Adrenal gland (tissue), 19 donors: ENCODE measurements at places on chromosomes 5 and 9. TPM values are rescaled to one million over a fixed set of nuclear protein-coding genes. Genes with fewer than 3 reads are reported as not detected.

DNA sequence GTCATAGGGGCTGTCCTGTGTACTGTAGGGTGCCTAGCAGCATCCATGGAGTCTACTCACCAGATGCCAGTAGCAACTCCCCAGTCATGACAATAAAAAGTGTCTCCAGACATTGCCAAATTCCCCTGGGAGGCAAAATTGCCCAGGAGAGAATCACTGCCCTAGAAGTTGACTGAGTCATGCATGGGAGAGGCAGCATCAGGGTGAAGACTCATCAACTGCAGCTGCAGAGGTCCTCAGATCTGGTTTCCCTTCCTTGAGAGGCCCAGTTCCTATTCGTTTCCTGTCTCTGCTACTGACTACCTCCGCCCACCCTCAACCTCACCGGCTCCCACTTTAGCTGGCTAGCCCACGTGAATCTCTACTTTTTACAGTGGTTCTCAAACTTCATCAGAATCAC, 88.6 kb upstream of the AGXT2 start:
- H3K27me3 ChIP-seq: no peaks in the 10 kb centered on the region
- DNase-seq: no peak
- H3K36me3 ChIP-seq: no peaks in the 10 kb centered on the region
- H3K4me1 ChIP-seq: no peaks in the 10 kb centered on the region
- no peak overlapping the region for H3K27ac ChIP-seq
- no peak overlapping the region for H3K4me3 ChIP-seq

DNA sequence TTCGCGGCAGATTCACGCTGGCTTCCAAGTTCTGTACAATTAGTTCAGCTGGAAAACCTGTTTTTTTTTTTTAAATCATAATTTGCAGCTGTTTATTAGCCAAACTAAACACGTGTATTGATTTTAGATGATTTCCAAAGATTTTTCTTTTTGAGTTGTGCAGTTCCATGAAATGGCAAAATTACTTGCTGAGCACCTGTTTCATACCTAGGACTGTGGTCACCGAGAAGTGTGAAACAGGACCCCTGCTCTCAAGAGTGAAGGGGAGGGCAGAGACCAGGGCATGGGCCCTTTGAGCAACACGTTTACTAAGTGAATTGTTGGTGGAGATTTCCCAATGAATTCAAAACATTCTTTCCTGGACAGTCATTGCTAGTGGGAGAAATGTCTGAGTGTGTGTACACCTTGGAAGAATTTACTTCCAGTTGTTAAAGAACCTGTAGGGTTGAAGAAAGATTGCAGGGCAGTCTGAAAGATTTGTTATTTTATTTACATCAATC, 688 bp downstream of the SNX24 start:
- H3K27me3 ChIP-seq: no peaks in the 10 kb centered on the region
- peaks cover 19% of the 10 kb centered on the region for H3K4me1 ChIP-seq
- no peak for DNase-seq
- H3K4me3 ChIP-seq: peak overlapping the region; percentile 87
- no peaks in the 10 kb centered on the region for H3K36me3 ChIP-seq
- H3K27ac ChIP-seq: no peak overlapping the region

- H3K4me1 ChIP-seq: no peaks in the 10 kb centered on the region
- no peaks in the 10 kb centered on the region for H3K36me3 ChIP-seq
- no peak overlapping the region for H3K27ac ChIP-seq
- no peak overlapping the region for H3K4me3 ChIP-seq
- H3K27me3 ChIP-seq: no peaks in the 10 kb centered on the region
- DNase-seq: no peak
These were observed 232.2 kb downstream of the PDE4D start for GRCh38 chr5:59661311-59661710.

- DNase-seq: peak; percentile 17
- H3K4me3 ChIP-seq: no peak overlapping the region
- H3K27me3 ChIP-seq: no peaks in the 10 kb centered on the region
- no peak overlapping the region for H3K27ac ChIP-seq
- no peaks in the 10 kb centered on the region for H3K36me3 ChIP-seq
These were observed 160.2 kb upstream of the DAPK1 start for GRCh38 chr9:87337335-87338087.

GRCh38 chr5:73448463-73449136, at the start of gene FOXD1:
Gene FOXD1 (minus strand): TSS chr5:73448777. CDS start chr5:73448362, 415 bp downstream.
- H3K27ac ChIP-seq: no peak within 1 kb of the TSS
- no peaks in the 10 kb centered on the region for H3K4me1 ChIP-seq
- DNase-seq: peak; percentile 61
- H3K36me3 ChIP-seq: no peaks in the 10 kb centered on the region
- H3K4me3 ChIP-seq: no peak within 1 kb of the TSS
- peaks cover 85% of the 10 kb centered on the region for H3K27me3 ChIP-seq

GRCh38 chr9:9901624-9902023, 711.2 kb downstream of the PTPRD start:
- H3K4me1 ChIP-seq: no peaks in the 10 kb centered on the region
- H3K4me3 ChIP-seq: no peak overlapping the region
- no peaks in the 10 kb centered on the region for H3K27me3 ChIP-seq
- DNase-seq: no peak
- no peaks in the 10 kb centered on the region for H3K36me3 ChIP-seq

GRCh38 chr5:127909821-127910220, 173.7 kb upstream of the SLC12A2 start:
- DNase-seq: no peak
- no peaks in the 10 kb centered on the region for H3K36me3 ChIP-seq
- H3K4me3 ChIP-seq: no peak overlapping the region
- no peaks in the 10 kb centered on the region for H3K27me3 ChIP-seq
- no peak overlapping the region for H3K27ac ChIP-seq
- H3K4me1 ChIP-seq: no peaks in the 10 kb centered on the region

DNA sequence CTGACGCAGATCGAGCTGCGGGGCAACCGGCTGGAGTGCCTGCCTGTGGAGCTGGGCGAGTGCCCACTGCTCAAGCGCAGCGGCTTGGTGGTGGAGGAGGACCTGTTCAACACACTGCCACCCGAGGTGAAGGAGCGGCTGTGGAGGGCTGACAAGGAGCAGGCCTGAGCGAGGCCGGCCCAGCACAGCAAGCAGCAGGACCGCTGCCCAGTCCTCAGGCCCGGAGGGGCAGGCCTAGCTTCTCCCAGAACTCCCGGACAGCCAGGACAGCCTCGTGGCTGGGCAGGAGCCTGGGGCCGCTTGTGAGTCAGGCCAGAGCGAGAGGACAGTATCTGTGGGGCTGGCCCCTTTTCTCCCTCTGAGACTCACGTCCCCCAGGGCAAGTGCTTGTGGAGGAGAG, 4.6 kb upstream of the PHYHD1 start:
- peaks cover 13% of the 10 kb centered on the region for H3K36me3 ChIP-seq
- H3K27me3 ChIP-seq: no peaks in the 10 kb centered on the region
- no peak for DNase-seq
- peaks cover 64% of the 10 kb centered on the region for H3K4me1 ChIP-seq
- peak overlapping the region; percentile 79 for H3K27ac ChIP-seq

DNA sequence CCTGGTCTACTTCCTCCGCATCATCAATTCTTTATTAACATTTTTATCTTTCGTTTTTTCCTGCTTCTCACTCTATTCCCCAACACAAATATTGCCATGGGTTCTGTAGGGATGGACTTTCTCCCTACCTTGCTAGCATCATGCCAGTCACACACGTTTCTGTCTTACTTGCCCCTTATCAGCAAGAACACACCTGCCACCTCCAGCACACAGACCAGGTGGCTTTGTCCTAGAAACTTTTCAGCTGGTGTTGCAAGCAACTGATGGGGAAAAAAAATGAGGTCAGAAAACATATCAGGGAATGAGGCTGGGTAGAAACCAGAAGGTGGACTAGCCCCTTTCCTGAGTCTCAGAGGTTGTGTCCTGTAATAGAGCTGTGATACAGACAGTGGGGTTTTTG, 5.8 kb downstream of the SH3RF2 start:
- no peaks in the 10 kb centered on the region for H3K36me3 ChIP-seq
- H3K27me3 ChIP-seq: no peaks in the 10 kb centered on the region
- H3K4me3 ChIP-seq: no peak overlapping the region
- no peak overlapping the region for H3K27ac ChIP-seq
- DNase-seq: no peak
- peaks cover 5% of the 10 kb centered on the region for H3K4me1 ChIP-seq

- no peak overlapping the region for H3K27ac ChIP-seq
- H3K4me3 ChIP-seq: no peak overlapping the region
- H3K4me1 ChIP-seq: no peaks in the 10 kb centered on the region
- H3K27me3 ChIP-seq: no peaks in the 10 kb centered on the region
- no peaks in the 10 kb centered on the region for H3K36me3 ChIP-seq
- no peak for DNase-seq
These were observed 1371.0 kb upstream of the DMAC1 start for GRCh38 chr9:9170439-9171134.

GRCh38 chr9:27535701-27536118, 6.1 kb upstream of the MOB3B start:
- H3K36me3 ChIP-seq: no peaks in the 10 kb centered on the region
- H3K27me3 ChIP-seq: no peaks in the 10 kb centered on the region
- H3K4me1 ChIP-seq: peaks cover 7% of the 10 kb centered on the region
- DNase-seq: no peak
- no peak overlapping the region for H3K27ac ChIP-seq

GRCh38 chr9:34719021-34719768, 9.3 kb upstream of the CCL21 start:
- no peak overlapping the region for H3K4me3 ChIP-seq
- no peaks in the 10 kb centered on the region for H3K4me1 ChIP-seq
- H3K27me3 ChIP-seq: no peaks in the 10 kb centered on the region
- DNase-seq: no peak
- H3K27ac ChIP-seq: no peak overlapping the region

DNA sequence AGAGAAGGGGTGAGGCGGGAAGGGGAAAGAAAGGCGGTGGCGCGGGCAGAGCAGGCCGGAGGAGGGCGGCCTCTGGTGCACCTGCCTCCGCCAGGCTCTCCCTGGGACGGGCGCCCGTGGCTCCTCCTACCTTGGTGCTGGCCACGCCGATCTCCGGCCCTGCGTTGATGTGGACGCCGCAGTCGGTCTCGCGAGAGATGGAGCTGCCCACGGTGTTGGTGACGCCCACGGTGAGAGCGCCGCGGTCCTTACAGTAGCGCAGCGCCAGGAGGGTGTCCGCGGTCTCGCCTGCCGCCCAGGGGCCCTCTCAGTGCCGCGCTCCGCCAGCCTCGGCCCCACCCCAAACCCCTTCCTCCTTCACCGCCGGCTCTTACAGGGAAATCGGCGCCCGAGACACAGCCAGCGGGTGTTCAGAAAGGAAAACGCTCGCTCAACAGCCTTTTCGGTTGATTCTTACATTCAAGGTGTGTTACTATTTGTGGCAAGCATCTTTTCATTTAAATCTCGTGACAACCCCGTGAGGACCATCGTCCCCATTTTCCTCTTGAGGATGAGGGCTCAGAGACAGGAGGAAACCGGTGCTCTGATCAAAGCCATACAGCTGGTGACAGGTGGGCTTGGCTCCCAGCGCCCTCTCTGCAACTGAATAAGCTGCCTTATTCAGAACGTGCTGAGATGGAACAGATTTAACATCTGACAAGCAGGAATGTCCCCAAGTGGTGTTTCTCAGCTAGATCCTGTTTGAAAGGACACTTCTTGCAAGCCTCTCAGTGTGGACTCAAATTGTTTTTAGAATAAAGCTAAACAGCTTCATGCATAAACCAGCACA, 22.0 kb upstream of the MAPK9 start:
- H3K27ac ChIP-seq: no peak overlapping the region
- no peaks in the 10 kb centered on the region for H3K27me3 ChIP-seq
- H3K4me3 ChIP-seq: no peak overlapping the region
- H3K4me1 ChIP-seq: no peaks in the 10 kb centered on the region
- DNase-seq: peak; percentile 62

GRCh38 chr5:179407191-179408175, 62.2 kb upstream of the ADAMTS2 start:
- peak; percentile 28 for DNase-seq
- H3K4me3 ChIP-seq: no peak overlapping the region
- H3K27ac ChIP-seq: no peak overlapping the region

GRCh38 chr9:93815135-93815534, 140.0 kb downstream of the BARX1 start:
- H3K4me3 ChIP-seq: no peak overlapping the region
- no peak for DNase-seq
- H3K4me1 ChIP-seq: no peaks in the 10 kb centered on the region
- H3K36me3 ChIP-seq: no peaks in the 10 kb centered on the region

- H3K27me3 ChIP-seq: no peaks in the 10 kb centered on the region
- H3K27ac ChIP-seq: no peak overlapping the region
- no peak for DNase-seq
- no peak overlapping the region for H3K4me3 ChIP-seq
- H3K36me3 ChIP-seq: no peaks in the 10 kb centered on the region
These were observed 206.9 kb downstream of the MELK start for GRCh38 chr9:36779582-36779981.

- no peak overlapping the region for H3K27ac ChIP-seq
- H3K27me3 ChIP-seq: no peaks in the 10 kb centered on the region
- H3K4me3 ChIP-seq: no peak overlapping the region
- peaks cover 60% of the 10 kb centered on the region for H3K36me3 ChIP-seq
- no peak for DNase-seq
These were observed 11.8 kb downstream of the HNRNPAB start for GRCh38 chr5:178216088-178216534.

DNA sequence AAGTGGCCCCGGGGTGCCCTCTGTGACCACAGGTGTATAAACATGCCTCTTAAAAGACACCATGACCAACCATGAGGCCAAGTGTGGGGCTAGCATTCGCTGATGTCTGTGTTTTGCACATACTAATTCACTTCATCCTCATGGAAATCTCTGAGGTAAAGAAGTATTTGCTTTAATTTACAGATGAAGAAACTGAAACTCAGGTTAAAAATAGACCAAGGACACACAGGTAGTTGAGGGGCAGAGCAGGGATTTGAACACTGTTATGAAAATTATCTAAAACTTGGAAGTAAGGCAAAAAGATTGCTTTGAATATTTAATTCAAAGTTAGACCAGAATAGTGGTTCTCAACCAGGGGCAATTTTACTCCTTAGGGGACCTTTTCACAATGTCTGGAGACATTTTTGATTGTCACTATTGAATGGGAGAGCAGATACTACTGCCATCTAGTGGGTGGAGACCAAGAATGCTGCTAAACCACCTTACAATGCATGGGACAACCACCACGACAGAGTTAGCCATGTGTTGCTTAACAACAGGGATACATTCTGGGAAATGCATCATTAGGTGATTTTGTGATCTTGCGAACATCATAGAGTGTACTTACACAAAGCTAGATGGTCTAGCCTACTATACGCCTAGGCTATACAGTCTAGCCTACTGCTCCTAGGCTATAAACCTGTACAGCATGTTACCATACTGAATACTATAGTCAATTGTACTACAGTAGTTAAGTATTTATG, 8.0 kb upstream of the FXN start:
- no peaks in the 10 kb centered on the region for H3K27me3 ChIP-seq
- H3K4me1 ChIP-seq: peaks cover 5% of the 10 kb centered on the region
- DNase-seq: peak; percentile 30
- no peaks in the 10 kb centered on the region for H3K36me3 ChIP-seq

GRCh38 chr5:98130261-98131035, 643.0 kb upstream of the RGMB start:
- H3K4me3 ChIP-seq: no peak overlapping the region
- no peak for DNase-seq
- no peaks in the 10 kb centered on the region for H3K36me3 ChIP-seq

Gene BAAT
- not detected for total RNA-seq

Gene ADAMTS19
- total RNA-seq: 1.2 TPM

Gene SPINK6
- total RNA-seq: not detected

Gene POU5F2
- 0.28 TPM for total RNA-seq

Gene TLR4
- 25.8 TPM for total RNA-seq

Gene LHX2
- 0.37 TPM for total RNA-seq

Gene SLCO4C1
- 0.11 TPM for total RNA-seq

Gene DOK3
- total RNA-seq: 8.6 TPM

Gene EGR1
- 4.3 TPM for total RNA-seq

Gene ZDHHC11
- 2.4 TPM for total RNA-seq

Gene ANKRD18A
- not detected for total RNA-seq

Gene MCC
- total RNA-seq: 3.0 TPM

Gene EQTN
- not detected for total RNA-seq

Gene CCDC69
- 241 TPM for total RNA-seq

Gene SMIM3
- total RNA-seq: 50.4 TPM
